Ascending aorta (tissue), 2 donors: ENCODE measurements at places on chromosomes 2 and 18. TPM values are rescaled to one million over a fixed set of nuclear protein-coding genes. Genes with fewer than 3 reads are reported as not detected.

GRCh38 chr18:32177530-32177929 is 12.3 kb upstream of the MEP1B start:
- DNase-seq = no peak

DNA sequence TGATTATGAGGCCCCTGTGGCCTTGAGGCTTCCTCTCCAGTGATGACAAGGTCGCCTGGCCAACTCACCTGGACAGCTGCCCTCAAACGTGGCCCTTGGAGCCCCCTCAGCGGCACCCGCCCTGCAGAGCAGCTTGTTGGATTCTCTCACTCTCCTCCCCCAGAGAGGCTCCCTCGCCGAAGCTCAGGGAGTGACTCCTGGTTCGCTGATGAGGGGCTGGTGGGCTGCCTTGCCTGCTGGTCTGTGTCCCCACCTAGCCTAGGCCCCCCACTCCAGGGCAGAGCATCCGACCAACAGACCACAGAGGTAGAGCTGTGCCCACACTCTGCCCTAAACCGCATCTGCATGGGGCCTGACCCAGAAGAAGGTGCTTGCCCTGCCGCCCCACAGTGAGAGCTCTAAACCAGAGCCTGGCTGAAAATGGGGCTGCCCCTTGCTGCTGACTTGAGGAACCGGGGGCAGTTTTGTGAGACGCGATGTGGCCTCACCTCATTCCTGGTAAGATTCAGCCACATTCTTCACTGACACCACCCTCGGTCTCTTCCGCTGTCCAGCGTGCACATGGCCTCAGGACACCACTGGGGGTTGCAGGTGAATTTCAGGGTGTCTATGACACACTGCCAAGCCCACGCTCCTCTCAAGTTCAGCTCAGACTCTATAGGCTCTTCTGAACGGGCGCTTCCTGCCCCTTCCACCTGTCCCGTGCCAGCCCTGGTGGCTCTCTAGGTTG is 131.6 kb downstream of the CABLES1 start:
- no peak for DNase-seq

Gene PPP1R1C
- not detected for total RNA-seq

Gene RNU2-63P
- total RNA-seq = not detected

DNA sequence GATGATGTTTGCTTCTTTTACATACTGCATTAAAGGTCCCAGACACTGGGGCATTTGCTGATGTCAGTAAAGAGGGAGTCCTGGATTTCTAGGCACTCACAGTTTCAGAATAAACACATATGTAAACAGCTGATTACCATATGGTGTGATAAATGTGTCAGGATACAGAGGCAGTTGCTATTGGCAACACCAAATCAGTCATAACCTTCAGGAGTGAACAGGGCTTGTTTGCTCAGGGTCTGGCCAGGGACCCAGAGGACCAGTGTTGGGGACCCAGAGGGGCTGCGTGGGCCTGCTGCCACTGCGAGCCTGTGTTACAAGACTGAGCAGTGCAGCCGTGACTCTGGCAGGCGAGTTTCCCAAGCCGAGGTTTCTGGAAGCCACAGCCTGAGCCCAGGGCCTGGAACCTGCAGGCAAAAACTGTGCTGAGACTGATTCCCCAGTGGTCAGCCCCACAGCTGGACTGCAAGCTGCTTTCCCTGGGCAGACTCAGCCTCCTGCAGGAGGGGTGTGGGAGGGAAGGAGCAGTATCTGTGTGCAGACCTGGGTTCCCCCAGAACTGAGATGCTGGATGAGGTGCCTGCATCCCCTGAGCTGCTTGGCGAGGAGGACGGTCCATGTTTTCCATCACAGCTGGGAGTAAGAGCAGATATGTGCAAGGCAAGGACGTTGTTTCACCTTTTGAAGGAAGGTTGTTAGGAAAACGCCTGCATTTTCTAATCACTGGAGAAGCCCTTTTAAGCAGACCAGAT is 23.6 kb downstream of the ASAP2 start:
- DNase-seq = no peak
